ENCODE measurements at places on chromosomes 4 and X. TPM values are rescaled to one million over a fixed set of nuclear protein-coding genes. Genes with fewer than 3 reads are reported as not detected.
A peak's percentile ranks its signal among the peaks of the same experiment; 100 is the strongest.

DNA sequence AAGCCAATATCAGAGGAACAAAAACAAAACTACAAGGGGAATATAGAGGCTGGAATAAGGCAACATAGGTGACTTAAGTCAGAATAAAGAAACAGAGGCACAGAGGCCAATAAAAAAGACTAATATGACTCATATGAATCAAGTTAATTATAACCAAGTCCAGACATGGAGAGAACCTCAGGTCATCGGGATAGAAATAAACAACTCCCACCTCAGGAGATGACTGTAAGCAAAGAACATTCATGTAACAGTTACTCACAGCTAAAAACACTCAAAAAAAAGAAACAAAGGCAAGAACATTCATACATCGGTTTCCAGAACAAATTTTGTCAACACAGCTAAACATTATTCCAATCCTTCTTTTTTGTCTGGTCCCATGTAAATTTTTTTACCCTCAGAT is 60.3 kb upstream of the RXFP1 start:
- no peak for DNase-seq

DNA sequence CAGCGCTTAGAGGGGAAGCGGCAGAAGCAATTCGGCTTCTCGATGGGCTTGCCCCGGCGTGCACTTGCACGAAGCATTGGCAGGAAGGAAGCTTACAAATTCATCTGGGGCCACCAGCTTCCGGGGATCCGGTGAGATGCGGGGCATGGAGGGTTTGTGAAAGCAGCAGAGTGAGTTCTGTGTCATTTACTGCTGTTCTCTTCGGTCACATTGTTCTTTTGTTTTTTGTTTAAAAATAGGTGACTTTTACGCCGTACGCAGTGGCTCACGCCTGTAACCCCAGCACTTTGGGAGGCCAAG is 47.0 kb downstream of the ASMT start:
- no peak for DNase-seq

- DNase-seq: no peak
Measured at GRCh38 chrX:95675794-95676193, 1008.8 kb upstream of the DIAPH2 start.

DNA sequence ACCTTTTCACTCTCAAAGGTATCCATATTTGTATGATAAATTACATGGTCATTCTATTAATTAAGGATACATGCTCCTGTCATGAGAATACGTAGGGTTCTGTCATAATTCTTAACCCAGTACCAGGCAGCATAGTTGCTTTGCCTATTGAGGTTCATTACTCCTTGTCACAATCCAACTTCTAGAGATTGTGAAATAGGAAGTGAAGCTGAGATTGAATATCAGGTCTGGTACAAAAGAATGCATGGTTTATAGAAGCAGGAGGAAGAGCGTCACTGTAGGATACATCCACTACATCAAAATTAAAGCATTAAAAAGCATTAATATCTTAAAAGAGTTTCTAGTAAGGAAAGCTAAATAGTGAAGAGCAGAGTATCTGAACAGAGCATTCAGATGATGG is 647.0 kb downstream of the IQCM start:
- DNase-seq: no peak

GRCh38 chr4:102196221-102196620 is 149.1 kb downstream of the SLC39A8 start:
- DNase-seq: no peak

DNA sequence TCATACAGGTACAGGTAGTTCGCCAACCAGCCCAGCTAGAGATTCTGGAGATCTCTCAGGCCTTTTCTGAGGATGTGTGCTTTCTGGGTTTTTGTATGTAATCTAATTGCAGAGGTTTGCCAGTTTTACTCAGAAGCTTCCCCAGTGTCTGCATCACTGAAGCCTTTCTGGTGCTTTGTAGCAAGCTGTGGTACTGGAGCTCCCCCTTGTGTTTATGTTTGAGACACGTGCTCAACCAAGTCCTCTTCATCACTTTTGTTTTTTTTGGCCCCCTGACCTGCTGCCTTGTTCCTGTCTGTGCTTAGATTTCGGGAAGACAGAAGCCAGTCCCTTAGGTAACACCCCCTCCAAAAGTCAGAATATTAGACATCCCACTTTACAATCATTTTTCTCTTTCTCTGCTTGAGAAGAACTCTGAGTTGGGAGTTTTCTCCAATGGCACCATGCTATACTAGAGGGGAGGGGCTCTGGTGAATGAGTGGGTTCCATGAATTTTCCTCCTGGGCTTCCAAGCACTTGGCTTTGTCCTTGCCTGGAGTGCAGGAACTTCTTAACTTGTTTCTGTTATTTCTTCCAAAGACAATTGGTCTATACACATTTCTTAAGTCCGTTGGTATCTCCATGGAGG is 128.4 kb upstream of the TBC1D9 start:
- DNase-seq: peak; percentile 79

- DNase-seq: no peak
Measured at GRCh38 chr4:58515226-58515625, 1405.0 kb upstream of the IGFBP7 start.

Gene SLC4A4
- polyA plus RNA-seq: 9.6 TPM

Data from hepatocyte (in vitro differentiated cells).